Frontal cortex (tissue), 4 donors: ENCODE measurements at places on chromosomes 6 and 20.

DNA sequence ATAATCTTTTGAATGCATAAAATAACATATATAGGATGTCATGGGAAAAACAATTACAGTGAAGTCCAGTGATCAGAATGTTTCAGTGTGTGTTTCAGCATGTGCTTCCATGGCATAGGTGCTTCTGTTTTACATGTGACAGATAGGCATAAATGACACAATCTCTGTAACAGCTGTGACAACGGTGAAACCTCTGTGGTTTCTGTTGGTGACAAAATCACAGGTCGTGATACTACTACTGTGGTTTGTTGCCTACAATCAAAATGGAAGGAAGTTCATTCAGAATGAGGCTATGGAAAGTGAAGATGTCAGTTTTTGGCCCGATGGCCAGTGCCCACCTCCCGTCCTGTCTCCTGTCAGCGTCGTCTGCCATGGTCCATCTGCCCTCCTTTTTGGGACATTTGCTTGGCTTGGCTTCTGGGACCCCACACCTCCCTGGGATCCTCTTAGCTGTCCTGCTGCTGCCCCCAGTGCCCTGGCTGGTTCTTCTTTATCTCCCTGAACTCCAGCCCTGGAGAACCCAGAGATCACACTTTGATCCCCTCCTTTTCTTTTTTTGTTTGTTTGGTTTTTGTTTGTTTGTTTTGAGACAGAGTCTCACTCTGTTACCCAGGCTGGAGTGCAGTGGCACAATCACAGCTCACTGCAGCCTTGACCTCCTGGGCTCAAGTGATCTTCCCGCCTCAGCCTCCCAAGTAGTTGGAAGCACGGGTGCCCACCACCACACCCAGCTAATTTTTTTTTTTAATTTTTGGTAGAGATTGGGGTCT lies 79.3 kb upstream of the NAA20 start:
- DNase-seq = no peak

DNA sequence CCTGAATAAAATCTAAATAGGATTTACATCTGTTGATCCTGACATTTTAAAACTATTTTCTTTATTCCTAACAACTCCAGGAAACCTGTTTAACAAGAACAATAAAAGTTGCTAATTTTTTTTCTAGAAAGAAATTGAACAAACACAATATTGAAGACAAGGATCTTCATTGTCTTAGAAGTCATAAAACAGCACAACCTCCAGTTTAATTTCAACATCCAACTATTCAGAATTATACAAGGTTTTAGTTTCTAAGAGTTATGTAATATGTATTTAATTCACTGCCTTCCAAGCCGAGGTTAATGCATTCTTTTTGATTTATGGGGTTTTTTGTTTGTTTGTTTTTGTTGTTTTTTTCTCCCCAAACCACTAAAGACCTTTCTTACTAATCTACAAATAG lies 7.2 kb downstream of the BMP5 start:
- no peak for DNase-seq

DNA sequence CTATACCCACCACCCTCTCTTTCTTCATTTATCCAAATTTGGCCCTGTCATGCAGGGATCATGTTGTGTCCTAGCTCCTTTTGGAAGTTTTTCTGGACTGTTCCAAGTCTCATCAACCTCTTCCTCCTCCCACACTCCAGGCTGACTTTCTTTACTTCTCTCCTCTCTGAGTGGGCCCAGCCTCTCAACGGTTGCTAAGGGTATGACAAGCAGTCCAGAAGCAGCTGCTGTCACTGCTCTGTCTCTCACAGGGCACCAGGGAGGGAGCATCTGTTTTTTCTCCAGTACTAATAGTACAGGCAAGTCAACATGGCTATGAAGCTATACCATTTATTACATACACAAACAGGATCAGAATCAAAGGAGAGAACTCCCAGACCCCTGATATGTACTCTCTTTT lies 8.2 kb downstream of the NT5DC1 start:
- DNase-seq = no peak

DNA sequence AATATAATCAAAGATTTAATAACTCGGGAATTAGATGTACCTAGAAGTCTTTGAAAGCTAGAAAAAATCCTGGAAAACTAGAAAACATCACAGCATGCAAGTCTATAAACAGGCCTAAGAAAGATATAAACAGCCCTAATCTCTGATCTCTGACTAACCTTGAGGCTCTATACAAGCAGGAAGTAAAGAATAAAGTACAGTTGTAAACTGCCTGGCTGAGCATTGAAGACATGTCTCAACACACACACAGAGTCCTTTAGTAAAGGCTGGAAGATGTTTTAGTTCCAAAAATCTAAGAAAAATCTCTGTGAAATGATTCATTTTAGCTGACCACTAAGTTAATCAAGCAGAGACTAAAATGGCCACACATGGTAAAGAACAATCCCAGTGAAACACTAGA lies 774.5 kb downstream of the EYS start:
- no peak for DNase-seq

DNA sequence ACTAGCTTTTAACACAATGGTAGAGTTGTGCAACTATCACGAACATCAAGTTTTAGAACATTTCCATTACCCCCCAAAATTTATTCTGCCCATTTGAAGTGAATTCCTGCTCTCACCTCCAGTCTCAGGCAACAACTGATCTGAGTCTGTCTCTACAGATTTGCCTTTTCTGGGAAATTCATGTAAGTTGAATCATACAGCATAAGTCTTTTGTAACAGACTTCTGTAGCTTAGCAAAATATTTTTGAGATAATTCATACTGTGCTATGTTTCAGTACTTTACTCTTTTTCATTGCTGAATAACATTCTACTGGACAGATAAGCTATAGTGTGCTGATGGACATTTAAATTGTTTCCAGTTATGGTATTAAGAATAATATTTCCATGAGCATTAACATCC lies 447.3 kb upstream of the GJE1 start:
- no peak for DNase-seq

DNA sequence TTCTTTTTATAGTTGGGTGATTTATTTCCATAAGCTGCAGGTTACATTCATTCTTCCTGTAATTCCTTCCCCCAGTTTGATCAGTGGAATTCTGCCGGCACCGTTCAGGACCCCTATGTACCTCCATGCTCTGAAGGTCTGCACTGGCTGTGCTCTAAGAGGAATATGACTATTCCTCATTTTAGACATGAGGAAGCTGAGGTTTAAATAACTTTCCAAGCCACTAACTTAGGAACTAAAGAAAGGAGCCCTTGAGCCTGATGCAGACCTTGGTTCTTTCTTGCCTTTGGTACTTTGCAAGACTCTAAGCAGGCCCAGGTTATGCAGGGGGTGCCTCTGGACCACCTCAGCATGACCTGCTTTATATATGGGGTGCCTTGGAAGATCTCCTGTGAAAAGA lies 318.5 kb downstream of the QKI start:
- no peak for DNase-seq

- no peak for DNase-seq
Observed at GRCh38 chr6:105519954-105520353, 117.1 kb upstream of the PREP start.
